ENCODE measurements at places on chromosomes 1 and 21.

DNA sequence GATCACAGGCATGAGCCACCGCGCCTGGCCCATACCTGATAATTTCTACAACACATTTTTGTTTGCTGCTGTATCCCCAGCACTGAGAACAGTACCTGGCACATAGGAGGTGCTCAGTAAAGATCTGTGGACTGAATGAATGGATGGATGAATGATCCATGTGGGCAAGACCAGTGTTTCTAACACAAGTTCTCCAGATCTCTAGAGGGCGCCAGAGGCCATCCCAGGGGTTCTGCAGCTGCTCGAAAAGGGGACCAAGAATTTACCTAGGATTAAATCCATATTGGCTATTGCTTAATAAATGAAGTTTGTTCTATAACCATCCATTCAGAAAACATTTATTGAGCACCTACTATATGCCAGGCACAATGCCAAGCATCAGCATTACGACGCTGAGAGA, 167.7 kb downstream of the ACTL8 start:
- DNase-seq, result no peak

DNA sequence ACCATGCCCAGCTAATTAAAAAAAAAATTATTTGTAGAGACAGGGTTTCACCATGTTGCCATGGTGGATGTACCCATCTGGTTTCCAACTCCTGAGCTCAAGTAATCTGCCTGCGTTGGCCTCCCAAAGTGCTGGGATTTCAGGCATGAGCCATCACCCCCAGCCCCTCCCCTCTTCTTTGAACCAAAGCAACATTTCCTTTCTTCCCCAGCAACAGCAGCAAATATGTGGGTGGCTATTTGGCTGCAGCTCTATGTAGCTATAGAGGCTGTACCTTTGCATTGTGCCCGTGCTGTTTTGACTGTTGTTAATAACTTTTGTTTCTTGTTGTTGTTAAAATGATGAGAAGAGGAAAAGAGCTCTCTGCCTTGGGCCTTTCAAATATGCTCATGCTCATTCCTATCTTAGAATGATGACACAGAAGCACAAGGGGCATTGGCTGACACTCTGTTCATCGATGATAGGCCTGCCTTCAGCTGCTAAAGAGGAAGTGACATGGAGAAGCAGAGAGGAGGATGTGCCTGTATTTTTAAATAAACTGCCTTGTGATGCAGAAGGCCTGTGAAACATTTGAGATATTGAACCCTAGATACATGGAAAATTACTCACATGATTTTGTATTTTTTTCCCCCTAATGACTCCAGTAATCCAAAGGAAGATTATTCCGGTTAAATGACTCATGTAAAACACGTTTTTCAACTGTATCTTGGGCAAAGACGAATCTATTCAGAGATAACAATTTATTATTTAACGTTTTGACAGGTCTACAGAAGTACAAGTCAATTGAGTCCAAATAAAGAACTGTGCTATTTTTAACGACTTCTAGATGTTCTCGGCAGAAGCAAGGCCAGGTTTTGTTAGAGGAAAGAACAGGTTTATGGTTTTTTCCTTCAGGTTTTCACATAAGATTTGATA, 20.5 kb upstream of the XPR1 start:
- DNase-seq, result no peak

- DNase-seq, result no peak
Observed at GRCh38 chr1:99236756-99237155, 27.5 kb upstream of the PLPPR4 start.

DNA sequence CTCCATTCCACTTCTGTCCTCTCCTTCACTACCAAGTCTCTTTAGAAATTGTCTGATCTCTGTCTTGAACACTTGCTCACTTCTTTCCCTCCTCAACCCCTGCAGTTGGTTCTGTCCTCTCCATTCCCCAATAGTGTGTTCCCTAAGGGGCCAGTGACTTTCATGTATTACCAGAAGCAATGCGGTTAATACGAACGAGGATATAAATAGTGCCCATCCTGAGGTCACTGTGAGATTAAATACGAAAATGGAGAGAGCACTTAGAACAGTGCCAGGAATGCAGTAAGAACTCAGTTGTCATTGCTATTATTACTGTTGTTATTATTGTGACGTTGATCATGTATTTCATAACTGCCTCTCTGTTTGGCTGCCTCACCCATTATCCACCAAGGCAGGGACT, 53.0 kb upstream of the ARTN start:
- DNase-seq, result no peak

DNA sequence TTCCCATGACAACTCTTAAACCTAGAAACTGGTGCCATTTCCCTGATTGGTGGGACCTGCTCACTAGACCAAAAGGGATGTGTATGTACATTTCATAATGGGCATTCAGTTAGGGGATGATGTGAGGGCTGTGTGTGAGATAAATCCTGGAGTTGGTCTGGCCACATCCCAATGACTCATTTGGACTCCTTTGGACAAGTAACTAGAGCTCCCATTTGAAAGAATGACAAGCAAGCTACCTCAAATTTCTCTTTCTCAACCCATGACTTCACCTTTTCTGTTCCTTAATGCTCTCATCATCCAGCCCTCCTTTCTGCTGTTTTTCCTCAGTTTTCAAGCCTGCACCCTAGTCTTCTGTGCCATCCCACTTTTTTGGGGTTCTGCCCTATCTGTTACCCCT, 27.9 kb downstream of the EBNA1BP2 start:
- DNase-seq, result no peak

DNA sequence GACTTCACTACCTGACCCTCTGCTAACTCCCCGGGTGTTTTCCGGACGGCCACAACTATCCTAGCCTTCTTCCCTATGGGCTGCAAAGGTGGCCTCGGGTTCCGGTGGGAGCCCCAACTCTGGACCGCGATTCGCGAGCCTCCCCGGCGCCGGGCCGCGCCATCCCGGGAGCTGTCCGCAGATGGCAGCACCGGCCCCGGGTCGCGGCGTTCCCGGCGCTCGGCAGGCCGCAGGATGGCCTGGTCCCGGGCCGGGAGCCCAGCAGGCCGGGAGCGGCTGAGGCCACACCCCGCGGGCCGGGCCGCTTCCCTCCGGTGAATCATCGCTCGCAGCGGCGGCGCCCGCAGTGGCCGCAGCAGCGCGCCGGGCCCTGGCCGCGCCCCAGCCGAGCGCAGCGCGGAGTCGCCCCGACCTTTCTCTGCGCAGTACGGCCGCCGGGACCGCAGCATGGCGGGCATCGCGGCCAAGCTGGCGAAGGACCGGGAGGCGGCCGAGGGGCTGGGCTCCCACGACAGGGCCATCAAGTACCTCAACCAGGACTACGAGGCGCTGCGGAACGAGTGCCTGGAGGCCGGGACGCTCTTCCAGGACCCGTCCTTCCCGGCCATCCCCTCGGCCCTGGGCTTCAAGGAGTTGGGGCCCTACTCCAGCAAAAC, at the start of gene CAPN2:
TSS of gene CAPN2 (plus strand) at position 346 of the 656 bp plus-strand sequence. CDS start at position 448, 102 bp downstream.
- peak; percentile 64 for DNase-seq

- no peak for DNase-seq
Observed at GRCh38 chr1:24209097-24209496, 22.0 kb upstream of the IFNLR1 start.

- no peak for DNase-seq
Observed at GRCh38 chr1:172940174-172940855, 110.4 kb downstream of the TNFSF18 start.

- DNase-seq, result no peak
Observed at GRCh38 chr1:245278846-245279245, 124.1 kb downstream of the KIF26B start.

GRCh38 chr1:4422504-4423289, 231.7 kb upstream of the AJAP1 start:
- no peak for DNase-seq

DNA sequence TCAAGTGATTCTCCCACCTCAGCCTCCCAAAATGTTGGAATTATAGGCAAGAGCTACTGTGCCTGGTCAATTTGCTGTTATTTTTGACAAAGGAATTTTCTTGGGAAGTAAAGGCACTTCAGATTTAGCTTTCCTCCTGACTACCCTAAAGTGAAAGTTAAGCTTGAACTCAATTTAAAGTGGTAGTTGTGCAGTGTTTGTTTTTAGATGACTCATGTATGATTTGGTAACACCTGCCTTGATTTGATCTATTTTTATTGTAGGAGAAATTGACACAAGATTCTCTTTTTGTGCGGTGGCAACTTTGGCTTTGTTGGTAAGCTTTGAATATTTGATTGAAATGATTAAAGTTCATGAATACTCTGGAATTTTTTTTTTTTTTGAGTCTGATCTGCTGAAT, 5.0 kb downstream of the RABGGTB start:
- no peak for DNase-seq

GRCh38 chr1:61853583-61853982, 111.3 kb downstream of the PATJ start:
- no peak for DNase-seq

DNA sequence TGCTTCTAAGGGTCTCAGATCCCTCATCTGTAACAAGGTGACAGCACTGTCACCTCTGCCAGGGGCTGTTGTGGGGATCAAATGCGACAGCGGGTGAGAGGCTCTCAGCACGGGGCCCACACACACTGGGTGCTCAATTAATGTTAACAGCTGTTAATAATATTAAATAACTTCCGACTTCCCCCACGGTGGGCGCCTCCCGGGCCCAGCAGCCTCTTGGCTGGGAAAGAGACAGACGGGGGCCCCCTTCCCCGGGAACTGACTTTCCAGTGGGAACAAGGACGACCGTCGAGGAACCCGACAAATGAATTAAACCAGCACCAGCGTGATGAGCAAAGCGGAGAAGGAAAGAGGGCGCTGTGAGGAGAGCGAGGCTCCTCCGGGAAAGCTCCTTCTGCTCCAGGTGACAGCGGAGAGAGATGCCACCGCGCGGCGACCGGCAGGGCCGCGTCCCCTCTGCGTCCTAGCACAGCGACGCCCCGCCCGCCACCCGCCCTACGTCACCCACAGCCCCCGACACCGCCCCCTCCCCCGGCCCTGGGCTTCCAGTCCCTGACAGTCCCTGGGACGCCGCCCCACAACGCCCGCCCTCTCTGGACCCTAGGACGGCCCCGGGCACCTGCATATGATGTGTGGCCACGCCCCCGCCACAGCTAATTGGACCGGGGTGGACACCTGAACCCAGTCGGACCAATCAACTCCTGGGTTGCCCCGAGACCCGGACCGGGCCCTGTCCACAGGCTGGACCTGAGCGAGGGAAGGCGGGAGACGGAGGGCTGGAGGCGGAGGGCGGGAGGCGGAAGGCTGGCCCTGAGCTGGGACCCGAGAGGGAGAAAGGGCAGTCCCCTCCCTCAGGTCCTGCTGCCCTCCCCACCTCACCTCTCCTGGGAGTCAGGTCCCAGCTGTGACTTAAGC, 38.2 kb downstream of the MATN1 start:
- peak; percentile 20 for DNase-seq

DNA sequence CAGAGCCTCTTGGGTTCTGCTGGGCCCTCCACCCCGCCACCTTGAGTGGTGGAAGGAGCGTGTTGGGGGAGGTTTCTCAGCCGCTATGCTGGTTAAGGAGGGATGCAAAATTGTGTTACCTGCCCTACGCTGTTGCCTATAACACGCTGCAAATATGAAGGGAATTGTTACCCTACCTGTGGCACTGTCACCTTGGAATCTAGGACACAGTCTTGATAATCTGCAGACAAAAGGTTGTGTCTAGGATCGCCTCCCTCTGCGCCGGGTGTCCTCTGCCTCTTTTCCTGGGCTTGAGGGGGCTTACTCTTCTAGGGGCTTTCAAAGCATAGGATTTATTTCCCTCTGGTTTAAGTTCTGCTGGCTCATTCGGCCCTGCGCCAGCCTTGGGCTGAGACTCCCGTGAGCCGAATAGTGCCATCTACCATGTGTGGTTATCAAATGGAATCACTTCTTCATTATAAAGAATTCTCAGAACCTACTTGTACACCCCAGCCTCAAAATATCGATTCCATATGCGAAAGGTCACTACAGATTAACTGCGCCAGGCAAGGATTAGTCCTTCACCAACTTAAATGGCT, 697 bp downstream of the SLC22A15 start:
- no peak for DNase-seq

DNA sequence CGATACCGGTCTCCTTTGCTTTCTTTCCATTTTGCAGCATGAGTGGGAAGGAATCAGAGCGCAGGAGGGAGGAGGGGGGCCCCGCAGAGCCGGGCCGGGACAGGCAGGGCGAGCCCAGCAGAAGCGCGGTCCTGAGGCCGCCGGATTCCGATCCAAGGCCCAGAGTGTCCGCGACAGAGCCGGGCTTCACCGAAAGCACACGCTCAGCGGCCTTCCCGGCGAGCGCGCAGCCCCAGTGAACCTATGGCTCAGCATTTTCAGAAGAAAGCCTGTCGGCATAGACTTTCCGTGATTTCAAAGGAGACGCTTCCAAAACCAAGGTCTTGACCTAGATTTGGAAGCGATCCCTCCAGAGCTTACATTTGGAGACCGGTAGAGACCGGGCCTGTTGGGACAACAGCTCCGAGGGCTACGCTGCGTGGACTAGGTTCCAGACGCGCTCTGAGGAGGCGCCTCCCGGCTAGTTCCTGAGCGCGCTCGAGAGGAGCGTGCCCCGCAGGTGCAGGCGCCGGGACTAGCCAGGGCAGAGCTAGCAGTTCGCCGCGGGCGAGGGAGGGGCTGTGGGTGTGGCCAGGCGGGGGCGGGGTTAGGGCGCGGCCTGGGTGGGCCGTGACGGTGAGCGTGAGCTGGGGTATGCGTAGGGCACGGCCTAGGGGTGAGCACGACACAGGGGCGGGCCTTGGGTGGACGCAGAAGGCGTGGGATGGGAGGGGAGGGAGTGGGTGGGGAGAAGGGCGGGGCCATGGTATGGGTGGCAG, 27.8 kb upstream of the PRSS38 start:
- DNase-seq, result peak; percentile 97

DNA sequence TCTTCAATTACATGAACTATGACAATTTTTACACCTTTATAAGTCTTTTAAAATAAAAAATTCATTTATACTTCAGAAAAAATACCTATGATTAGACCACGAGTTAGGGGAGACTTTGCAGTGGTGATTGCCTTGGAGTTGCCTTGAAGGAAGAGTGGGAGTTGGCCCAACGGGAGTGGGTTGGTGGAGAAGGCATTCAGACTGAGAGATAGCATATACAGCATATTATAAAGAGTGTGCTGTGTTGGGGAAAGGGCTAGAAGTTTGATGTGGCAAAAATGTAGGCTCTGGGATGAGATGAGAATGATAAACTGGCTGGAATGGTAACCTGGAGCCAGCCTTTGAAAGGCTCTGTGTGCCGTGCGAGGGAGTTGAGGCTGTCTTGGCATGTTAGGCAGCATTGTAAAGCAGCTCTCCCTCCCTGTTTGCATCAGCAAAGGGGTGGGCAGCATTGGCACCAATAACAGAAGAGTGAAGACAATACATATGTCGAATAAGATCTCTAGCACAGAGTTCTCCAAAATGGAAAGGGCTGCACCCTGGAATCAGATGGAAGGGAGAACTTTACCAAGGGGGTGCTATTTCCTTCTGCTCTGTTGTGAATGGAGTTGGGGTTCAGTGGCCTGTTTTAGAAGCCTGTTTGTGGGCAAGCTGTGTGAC, 24.4 kb downstream of the MPZL1 start:
- DNase-seq, result no peak

GRCh38 chr21:33292724-33293123, 26.6 kb downstream of the IL10RB start:
- no peak for DNase-seq

DNA sequence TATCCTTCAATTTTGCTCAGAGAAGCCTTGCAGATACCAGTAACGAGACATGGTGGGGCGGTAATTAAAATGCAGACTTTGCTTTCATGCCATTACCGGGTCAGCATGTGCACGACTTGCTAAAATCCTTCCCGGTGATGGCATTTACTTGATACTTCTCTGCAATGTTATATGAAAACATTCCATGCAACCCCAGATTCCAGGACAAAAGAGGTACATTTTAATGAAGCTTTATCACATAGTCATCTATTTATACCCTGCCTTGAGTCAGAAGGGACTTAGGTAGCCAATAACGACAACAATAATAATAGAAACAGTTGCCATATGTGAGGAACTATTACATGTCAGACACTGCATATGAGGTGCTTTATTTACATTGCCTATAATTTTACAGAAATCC, 29.4 kb upstream of the PLA2G2C start:
- no peak for DNase-seq

All from T-helper 1 cell (primary cell).